ENCODE measurements at places on chromosomes 5 and 9. TPM values are rescaled to one million over a fixed set of nuclear protein-coding genes. Genes with fewer than 3 reads are reported as not detected.

The CLIC3 gene
- total RNA-seq: 14.8 TPM

The ARL14EPL gene
- total RNA-seq: not detected

The IFNA2 gene
- total RNA-seq: not detected

The PDZD2 gene
- total RNA-seq: 0.09 TPM

The TAF11L10 gene
- total RNA-seq: not detected

The ARHGEF28 gene
- 9.1 TPM for total RNA-seq

The STK32A gene
- total RNA-seq: 0.89 TPM

DNA sequence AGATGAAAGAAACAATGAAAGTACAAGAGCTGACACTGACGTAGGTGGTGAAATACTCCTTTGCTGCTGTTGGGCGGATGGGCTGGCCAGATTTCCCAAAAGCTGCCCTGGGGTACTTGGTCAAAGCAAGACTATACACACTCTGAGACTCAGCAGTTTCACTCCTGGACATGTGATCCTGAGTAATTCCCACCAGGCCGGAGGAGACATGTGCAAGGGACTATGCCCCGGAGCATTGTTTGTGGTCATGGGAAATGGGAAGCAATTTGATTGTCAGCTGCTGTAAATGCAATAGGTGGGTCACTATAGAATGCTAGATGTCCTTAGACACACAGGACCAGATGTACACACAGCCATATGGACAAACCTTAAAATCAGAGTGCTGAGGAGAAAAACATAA, 116.1 kb downstream of the DCP2 start:
- peaks cover 12% of the 10 kb centered on the region for H3K4me1 ChIP-seq
- H3K4me3 ChIP-seq: no peak overlapping the region
- no peaks in the 10 kb centered on the region for H3K36me3 ChIP-seq
- DNase-seq: no peak
- no peak overlapping the region for H3K27ac ChIP-seq

DNA sequence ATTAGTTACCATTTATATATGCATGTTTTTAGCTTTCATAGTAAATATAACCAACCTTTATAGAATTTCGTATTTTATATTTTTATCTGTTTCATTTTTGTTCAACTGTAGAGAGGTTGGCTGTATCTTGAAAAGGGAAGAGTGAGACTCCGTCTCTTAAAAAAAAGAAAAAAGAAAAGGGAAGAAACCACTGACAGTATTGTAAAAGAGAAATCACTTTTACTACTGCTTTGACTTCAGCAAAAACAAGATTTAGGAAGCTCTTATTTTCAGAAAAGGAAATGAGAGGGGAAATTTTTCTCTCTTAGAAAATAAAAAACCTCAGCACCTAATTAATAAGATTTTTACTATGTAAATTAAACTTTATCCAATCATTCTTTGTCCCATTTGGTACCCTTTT, 14.4 kb downstream of the POLK start:
- no peaks in the 10 kb centered on the region for H3K27me3 ChIP-seq
- DNase-seq: no peak
- no peak overlapping the region for H3K4me3 ChIP-seq
- H3K27ac ChIP-seq: no peak overlapping the region
- peaks cover 48% of the 10 kb centered on the region for H3K4me1 ChIP-seq

DNA sequence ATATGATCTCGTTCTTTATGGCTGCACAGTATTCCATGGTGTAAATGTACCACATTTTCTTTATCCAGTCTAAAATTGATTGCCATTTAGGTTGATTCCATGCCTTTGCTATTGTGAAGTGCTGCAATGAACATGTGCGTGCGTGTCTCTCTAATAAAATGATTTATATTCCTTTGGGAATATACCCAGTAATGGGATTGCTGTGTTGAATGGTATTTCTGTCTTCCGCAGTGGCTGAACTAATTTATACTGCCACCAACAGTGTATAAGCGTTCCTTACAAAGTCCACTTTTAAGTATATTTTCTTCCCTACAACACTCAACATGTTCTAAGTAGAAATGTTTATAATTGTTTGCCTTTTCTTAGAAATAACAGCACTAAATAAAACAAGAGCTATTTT, 521.9 kb downstream of the DTWD2 start:
- DNase-seq: no peak
- H3K36me3 ChIP-seq: no peaks in the 10 kb centered on the region
- H3K27me3 ChIP-seq: peaks cover 2% of the 10 kb centered on the region
- H3K27ac ChIP-seq: no peak overlapping the region
- no peaks in the 10 kb centered on the region for H3K4me1 ChIP-seq

DNA sequence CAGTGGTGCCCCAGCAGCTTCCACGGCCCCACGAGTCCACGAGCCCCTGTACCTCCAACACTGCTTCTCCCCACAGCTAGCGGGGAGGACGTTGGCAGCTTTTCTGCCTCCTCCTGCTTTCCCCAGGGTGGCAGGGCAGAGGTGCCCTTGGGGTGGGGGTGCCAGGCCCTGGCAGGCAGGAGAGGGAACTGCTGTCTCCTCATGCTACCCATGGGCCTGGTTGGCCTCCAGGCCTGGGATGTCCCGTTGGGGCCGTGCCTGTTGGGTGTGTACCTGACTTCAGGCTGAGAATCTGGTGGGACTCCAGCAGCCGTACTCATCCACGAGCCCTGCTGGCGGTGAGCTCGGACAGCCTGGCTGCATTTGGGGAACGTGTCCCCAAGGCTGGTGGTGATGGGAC, 27.3 kb downstream of the RXRA start:
- no peaks in the 10 kb centered on the region for H3K36me3 ChIP-seq
- no peaks in the 10 kb centered on the region for H3K4me1 ChIP-seq
- no peak for DNase-seq
- H3K27ac ChIP-seq: no peak overlapping the region

GRCh38 chr5:163439092-163439425, 1.7 kb downstream of the CCNG1 start:
- H3K4me3 ChIP-seq: peak overlapping the region; percentile 92
- peaks cover 43% of the 10 kb centered on the region for H3K4me1 ChIP-seq
- no peak overlapping the region for H3K27ac ChIP-seq
- no peak for DNase-seq
- peaks cover 42% of the 10 kb centered on the region for H3K36me3 ChIP-seq
- no peaks in the 10 kb centered on the region for H3K27me3 ChIP-seq

DNA sequence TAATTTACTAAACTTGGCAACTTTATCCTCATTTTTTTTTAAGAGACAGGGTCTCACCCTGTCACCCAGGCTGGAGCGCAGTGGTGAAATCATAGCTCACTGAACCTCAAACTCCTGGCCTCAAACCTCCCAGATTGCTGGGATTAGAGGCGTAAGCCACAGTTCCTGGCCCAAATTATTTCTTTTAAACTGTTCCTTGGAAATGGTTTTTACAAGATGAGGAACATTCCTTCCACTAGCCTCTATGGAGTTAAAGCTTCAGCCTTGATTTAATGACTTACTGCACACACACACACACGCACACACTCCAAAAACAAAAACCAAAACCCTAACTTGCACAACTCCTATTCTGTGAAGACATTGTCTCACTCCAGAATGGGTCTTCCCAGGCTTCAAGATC, 77.2 kb upstream of the TARS1 start:
- H3K27me3 ChIP-seq: no peaks in the 10 kb centered on the region
- DNase-seq: no peak
- no peak overlapping the region for H3K27ac ChIP-seq
- peaks cover 44% of the 10 kb centered on the region for H3K4me1 ChIP-seq

GRCh38 chr9:110049699-110050450, 158.1 kb downstream of the C9orf152 start:
- H3K27me3 ChIP-seq: peaks cover 8% of the 10 kb centered on the region
- H3K27ac ChIP-seq: peak overlapping the region; percentile 92
- no peak for DNase-seq
- H3K4me1 ChIP-seq: peaks cover 55% of the 10 kb centered on the region

DNA sequence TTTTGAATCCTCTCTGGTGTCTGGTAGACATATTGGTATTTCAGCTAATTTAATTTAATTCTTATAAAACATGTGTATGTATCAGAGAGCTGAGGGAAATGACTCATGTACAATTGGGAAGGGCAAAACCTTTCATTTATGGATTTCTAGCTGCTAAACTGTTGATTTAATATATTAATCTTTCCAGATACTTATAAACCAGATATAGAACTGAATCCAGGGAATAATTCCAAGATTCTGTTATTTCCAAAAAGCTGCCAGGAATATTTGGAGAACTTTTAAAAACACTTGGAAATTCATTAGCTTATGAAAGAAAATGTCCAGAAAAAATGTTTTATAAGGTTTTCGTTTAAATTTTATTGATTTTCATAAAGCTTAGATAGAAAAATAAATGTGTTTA, 295.5 kb downstream of the YTHDC2 start:
- DNase-seq: no peak
- peaks cover 47% of the 10 kb centered on the region for H3K4me1 ChIP-seq
- no peak overlapping the region for H3K27ac ChIP-seq

- H3K4me1 ChIP-seq: peaks cover 57% of the 10 kb centered on the region
- H3K27ac ChIP-seq: no peak overlapping the region
- H3K27me3 ChIP-seq: no peaks in the 10 kb centered on the region
- H3K36me3 ChIP-seq: no peaks in the 10 kb centered on the region
Measured at GRCh38 chr5:78573318-78573717, 75.3 kb downstream of the LHFPL2 start.

GRCh38 chr5:151347369-151347768, at the start of gene SLC36A2:
Gene SLC36A2, minus strand, starts transcription at chr5:151347559. Its CDS starts 99 bp downstream, at chr5:151347460.
- peaks cover 14% of the 10 kb centered on the region for H3K27me3 ChIP-seq
- H3K4me1 ChIP-seq: peaks cover 9% of the 10 kb centered on the region
- no peak within 1 kb of the TSS for H3K4me3 ChIP-seq
- DNase-seq: no peak
- no peaks in the 10 kb centered on the region for H3K36me3 ChIP-seq
- no peak within 1 kb of the TSS for H3K27ac ChIP-seq

GRCh38 chr5:144972317-144972716, 801.6 kb downstream of the KCTD16 start:
- H3K4me3 ChIP-seq: no peak overlapping the region
- no peak overlapping the region for H3K27ac ChIP-seq
- peaks cover 11% of the 10 kb centered on the region for H3K36me3 ChIP-seq
- H3K4me1 ChIP-seq: peaks cover 16% of the 10 kb centered on the region
- peaks cover 3% of the 10 kb centered on the region for H3K27me3 ChIP-seq

DNA sequence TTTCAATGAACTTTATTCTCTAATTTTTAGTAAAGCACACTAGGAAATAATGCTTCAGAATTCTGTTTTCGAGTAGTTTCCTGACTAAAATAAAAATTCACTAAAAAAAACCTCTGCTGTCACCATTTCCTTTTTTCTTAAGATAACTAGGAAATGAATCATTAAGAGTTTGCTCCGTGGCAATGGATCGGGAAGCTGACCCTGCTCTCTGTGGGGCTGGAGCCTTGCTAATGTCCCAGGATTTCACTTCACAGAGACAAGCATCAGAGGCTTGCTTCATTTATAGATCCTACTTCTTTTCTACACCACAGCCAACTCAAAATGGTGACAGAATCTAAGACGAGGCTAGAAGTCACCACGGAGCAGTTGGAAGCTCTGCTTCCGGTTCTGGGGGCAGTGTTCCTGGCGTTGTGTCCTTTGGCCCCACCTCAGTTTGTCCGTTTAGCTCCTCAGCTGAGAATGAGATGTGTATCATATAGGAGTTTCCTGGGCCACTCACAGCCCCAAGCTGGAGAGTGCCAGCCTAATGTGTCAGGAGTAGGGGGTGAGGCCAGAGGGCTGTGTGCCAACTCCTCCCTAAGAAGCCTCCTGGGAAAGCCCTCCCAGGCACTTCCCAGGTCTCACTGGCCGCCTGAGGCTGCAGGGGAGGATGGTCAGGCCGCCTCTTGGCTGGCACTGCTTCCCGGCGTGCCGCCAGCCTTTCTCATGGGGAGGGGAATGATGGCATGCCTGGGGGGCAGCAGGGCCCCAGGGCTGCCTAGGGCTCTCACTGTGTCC, 19.6 kb downstream of the TENT4A start:
- H3K4me3 ChIP-seq: peak overlapping the region; percentile 86
- H3K36me3 ChIP-seq: peaks cover 9% of the 10 kb centered on the region
- peaks cover 83% of the 10 kb centered on the region for H3K4me1 ChIP-seq
- H3K27me3 ChIP-seq: no peaks in the 10 kb centered on the region
- DNase-seq: peak; percentile 76
